ENCODE measurements at places on chromosomes 13 and 19.
A peak's percentile ranks its signal among the peaks of the same experiment; 100 is the strongest.

DNA sequence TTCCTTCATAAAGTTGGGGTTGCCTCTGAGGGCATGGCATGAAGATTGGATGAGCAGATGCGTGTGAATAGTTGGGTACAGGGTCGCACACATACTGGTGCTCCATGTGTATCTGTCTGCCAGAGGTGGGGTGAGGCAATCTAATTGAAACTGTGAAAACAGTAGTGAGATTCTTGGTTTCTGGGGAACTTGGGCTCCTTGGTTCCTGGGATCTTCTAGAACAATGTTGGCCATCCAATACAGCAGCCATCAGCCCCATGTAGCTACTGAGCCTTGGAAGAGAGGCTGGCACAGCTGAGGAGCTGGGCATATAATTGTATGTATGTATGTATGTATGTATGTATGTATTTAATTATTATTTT lies 616 bp downstream of the FCHO1 start:
- DNase-seq: no peak

- DNase-seq: peak; percentile 17
Observed at GRCh38 chr13:27481766-27482165, 31.4 kb upstream of the MTIF3 start.

DNA sequence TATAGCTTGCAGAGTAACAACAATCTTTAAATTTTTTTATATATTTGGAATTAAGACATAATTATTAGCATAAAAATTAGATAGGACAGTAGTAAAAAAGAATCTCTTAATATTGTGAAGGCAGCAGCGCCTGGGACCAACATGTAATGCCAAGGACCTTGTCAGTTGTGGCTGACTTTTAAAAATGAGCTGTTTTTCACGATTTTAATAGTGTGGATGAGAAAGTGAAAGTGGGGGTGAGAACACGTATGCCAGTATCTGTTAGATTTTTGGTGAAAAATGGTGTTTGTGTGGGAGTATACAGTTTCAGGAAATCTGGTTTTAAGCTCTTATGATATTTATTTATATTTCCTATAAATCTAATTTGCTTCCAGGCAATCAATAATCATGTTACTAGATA lies 125.2 kb downstream of the LMO7 start:
- no peak for DNase-seq

- DNase-seq: no peak
Observed at GRCh38 chr19:11587975-11588631, 9.2 kb upstream of the ZNF627 start.

GRCh38 chr19:51760697-51761356 lies at the start of gene FPR2:
Gene FPR2 (plus strand): TSS chr19:51761180. CDS start chr19:51768659, 7,479 bp downstream.
- DNase-seq: no peak

DNA sequence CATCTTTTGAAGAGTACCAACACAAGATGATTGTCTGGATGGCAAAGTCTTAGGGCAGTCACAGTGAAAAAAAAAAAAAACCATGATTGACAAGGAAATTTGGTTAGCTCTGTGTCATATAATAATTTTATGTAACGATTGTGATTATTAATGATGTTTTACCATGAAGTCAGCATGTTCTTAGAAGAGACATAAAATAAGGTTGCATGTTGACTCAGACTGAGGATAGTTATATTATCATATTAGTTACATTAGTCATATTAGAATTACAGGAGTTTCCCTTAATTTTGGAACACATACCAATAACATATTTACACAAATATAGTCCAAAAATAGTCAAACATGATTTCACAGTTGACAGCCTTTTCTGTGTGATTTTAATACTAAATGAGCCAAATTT lies 5.7 kb downstream of the ZNF431 start:
- DNase-seq: no peak

DNA sequence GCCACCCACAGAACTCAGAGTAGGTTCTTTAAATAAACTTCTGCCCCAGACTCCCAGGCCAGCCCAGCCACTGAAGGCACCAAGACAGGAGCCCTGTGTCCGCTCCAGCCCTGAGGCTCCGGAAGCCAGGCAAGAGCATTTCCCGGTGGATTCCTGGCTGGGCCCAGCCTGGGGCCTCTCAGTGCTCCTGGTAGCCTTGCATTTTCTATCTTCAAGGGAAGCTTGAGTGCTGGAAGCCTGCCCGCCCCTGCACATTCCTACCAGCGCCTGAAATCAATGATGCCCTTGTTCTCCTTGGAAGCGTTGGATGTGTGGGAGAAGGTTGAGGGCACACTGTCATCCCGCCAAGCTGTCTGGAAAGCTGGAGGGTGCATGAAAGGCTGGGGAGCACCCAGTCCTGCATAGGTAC lies 70.3 kb downstream of the ALOX5AP start:
- DNase-seq: peak; percentile 56

DNA sequence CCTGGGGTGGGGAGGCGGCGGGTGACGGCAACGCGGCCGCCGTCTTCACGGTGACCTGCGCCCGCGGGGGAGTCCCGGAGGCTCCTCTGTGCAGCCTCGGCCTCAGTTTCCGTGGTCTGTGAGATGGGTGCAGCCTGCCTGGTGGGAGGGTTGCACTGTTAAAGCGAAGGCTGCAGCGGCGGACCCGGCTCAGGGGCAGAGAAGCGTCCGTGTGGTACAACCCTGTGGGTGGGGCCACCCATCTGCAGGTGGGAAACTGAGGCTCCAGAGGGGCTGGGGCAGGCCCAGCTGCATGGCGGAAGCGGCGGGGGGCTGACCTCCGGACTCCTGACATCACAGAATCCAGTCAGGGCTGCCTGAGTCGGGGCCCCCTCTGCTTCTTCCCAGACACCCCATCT lies 481 bp downstream of the FGF22 start:
- DNase-seq: no peak

DNA sequence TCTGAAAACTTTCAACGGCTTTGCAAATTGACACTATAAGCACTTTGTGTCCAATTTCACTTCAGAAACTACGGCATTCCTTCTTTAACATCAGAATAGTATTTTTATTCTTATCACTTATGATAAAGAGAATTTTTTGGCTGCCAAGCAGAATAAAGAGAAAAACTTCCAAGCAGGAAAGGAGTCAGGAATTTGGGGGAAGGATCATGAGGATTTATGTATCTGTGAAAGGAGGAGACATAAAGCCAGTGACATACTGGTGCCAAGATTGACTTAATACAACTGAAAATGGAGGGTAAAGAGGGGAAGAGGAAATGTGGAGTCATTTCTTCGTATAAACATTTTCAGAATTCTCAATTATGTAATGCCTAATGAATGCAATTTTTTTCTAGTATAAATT lies 94.7 kb downstream of the RBM26 start:
- no peak for DNase-seq

- DNase-seq: no peak
Observed at GRCh38 chr13:58806401-58806800, 1174.9 kb downstream of the PCDH17 start.

DNA sequence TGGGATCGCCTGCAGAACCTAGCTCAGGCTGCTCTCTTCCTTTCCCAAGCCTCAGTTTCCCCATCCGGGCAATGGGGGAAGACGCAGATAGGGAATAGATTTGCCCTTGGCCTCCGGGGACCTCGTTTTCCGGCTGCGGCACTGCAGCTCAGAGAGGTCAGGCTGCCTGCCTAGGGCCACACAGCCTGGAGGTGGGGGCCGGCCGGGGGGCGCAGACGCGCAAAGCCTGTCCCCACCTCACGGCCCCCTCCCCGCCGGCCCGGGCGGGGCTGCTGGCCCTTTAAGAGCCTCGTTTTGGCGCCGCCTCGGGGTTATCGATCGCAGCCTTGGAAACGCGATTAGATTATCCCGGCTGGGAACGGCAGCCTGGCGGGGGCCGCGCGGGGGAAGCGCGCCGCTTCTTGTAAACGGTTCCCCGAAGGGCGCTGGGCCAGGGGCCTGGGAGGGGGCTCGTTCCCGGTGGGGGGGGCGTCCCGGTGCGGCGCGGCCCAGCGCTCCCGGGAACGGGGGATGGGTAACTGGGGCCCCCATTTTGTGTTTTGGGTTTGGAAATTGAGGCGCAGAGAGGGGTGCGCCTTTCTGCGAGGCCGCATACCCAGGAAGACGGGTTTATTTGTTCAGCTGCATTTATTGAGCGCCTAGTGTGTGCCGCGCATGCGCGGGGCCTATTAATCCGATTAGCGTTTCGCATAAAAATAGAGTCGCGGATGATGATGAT lies 23.4 kb upstream of the TCF3 start:
- DNase-seq: no peak

- DNase-seq: no peak
Observed at GRCh38 chr13:44648392-44649103, 72.4 kb upstream of the TSC22D1 start.

DNA sequence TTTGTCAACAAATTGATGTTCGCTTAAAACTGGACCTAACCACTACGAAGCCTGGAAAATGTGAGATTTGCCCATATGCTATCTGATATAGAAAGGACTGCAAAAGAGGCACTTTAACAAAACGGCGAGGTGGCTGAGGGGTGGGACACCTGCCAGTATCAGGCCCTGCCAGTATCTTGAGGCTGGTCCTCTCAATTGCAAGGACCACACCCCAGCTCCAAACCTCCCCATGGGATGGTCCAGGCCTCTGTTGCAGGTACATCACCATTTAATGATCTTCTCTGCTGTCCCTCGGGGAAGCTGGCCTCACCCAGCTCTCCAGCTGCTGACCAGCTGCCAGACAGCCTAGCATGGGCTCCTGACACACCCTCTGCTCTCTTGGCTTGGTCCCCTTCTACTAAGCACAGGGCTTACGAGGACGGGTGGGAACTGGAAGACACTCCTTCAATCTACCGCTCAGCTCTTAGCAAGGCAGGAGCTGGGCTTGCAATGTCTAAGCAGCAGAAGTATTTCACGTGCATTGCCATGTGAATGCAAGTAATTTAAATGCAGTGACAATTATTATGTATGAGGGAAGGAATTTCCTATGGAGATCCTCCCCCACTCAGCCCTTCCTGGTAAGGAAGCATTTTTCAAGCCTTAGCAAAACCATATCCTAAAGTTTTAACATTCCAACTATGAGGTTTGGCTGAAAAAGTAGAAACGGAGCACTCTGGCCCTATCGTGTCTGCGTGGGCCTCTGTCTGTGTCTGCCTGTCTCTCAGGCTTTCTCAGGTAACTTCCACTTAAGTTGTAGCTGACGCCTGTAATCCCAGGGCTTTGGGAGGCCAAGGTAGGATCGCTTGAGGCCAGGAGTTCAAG lies 63.9 kb downstream of the LATS2 start:
- DNase-seq: peak; percentile 13

DNA sequence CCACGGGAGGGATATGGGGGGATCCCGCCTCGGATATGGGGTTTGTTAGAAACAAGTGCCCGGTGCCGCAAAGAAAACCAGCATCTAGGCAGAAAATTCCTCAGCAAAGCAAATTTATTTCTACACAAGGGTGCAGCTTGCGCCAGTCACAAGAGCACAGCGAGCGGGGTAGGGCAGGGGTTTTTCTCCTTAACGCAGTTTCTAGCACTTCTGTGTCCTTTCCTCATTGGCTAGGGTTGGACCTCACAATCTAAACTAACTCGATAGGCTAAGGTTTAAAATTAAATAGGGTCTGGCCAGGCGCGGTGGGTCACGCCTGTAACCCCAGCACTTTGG lies 595 bp downstream of the ZNF440 start:
- no peak for DNase-seq

GRCh38 chr13:49314344-49314882 lies 66.7 kb downstream of the CDADC1 start:
- no peak for DNase-seq

DNA sequence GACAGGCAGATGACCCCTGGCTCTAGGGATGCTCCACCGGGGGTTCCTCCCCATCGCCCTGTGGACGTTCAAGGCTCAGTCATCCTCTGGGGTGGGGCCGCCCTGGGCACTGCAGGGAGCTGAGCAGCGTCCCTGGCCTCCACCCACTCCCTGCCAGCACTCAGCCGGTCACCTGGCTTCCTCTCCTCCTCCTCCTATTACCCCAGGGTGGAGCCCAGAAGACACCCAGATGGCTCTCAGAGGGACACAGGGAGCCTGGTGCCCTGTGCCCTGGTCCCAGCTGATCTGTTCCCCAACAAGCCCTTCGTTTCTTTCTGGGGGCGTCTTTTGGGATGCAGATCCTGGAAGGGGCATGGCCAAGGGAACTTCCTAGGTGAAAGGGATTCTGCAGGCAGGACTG lies 3.7 kb upstream of the MKNK2 start:
- no peak for DNase-seq

DNA sequence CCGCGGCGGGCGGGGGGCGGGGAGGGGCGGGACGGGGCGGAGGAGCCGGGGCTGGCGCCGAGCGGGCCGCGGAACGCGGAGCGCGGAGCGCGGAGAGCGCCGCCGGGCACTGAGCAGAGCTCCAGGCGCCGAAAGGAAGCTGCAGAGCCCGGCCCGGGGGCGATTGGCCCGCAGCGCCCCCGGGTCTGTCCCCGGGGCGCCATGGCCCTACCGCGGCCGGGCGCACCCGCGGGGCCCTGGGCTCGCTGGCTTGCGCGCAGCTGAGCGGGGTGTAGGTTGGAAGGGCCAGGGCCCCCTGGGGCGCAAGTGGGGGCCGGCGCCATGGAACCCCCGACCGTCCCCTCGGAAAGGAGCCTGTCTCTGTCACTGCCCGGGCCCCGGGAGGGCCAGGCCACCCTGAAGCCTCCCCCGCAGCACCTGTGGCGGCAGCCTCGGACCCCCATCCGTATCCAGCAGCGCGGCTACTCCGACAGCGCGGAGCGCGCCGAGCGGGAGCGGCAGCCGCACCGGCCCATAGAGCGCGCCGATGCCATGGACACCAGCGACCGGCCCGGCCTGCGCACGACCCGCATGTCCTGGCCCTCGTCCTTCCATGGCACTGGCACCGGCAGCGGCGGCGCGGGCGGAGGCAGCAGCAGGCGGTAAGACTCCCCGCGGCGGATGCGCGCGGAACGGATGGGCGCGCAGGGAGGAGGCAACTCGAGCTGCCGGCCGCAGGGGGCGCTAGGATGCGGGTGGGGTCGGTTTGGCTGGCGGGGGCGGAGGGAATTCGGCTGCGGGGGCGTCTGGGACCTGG lies at the start of gene PDE4A:
Gene PDE4A (plus strand): TSS at position 95 of the 796 bp plus-strand sequence. CDS start 227 bp downstream, at position 322.
- DNase-seq: peak; percentile 50

DNA sequence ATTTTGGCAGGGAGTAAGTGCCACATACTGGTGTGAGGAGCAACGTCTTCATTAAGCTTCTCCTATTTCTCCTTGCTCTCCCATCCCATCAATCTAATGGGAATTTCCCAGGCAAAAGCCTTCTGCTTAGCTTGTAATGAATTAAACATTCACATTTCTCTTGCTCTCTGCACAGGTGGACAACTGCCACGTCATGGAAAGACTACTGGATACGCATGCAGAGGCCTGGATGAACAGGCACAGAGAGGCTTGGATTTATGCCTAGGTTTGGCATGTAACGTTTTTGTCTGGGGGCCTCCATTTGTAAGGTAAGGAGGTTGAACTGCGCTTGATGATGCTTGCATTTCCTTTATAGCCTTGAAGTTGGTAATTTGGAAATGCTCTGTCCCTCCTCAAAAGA lies 374.8 kb downstream of the KLF12 start:
- DNase-seq: no peak

- no peak for DNase-seq
Observed at GRCh38 chr19:322616-323015, 22.0 kb downstream of the MIER2 start.

DNA sequence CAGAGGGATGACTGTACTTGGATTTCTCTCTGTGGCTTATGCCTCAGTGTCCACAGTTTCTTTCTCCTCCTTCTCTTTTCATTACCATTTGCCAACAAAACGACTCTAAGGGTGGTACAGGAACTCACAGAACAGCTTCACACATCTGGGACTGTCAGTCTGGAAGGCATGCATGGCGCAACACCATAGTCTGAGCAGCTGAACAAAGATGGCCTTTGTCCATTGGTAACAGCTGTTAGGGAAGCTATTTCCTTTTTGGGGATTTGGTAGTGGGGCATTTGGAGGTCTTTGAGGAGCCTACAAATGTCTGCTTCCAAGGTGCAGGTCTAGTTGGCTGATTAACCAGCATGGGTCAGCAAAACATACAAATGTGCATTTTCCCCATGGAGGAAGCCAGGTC lies 81.4 kb upstream of the PCDH8 start:
- no peak for DNase-seq
